ENCODE measurements at places on chromosomes 2 and 18. TPM values are rescaled to one million over a fixed set of nuclear protein-coding genes. Genes with fewer than 3 reads are reported as not detected.

Gene CD8B
- 56.0 TPM for polyA plus RNA-seq

Gene NR4A2
- polyA plus RNA-seq, result 5.7 TPM

Gene KCNG2
- 0.30 TPM for polyA plus RNA-seq

Gene PLGLB2
- polyA plus RNA-seq, result 4.0 TPM

Gene NAB1
- 5.1 TPM for polyA plus RNA-seq

Gene MSH2
- polyA plus RNA-seq, result 15.7 TPM

Gene SCYGR2
- polyA plus RNA-seq, result not detected

Gene RSAD2
- polyA plus RNA-seq, result 0.81 TPM

Gene INPP5D
- 7.9 TPM for polyA plus RNA-seq

Gene SF3B6
- polyA plus RNA-seq, result 241 TPM

Gene RAB3GAP1
- 16.5 TPM for polyA plus RNA-seq

Gene SMYD1
- 0.34 TPM for polyA plus RNA-seq

Gene MARS2
- polyA plus RNA-seq, result 2.7 TPM

Gene TUBB8B
- not detected for polyA plus RNA-seq

Gene MORN2
- 9.2 TPM for polyA plus RNA-seq

Gene TFCP2L1
- under 0.01 TPM for polyA plus RNA-seq

Gene ESPNL
- 1.4 TPM for polyA plus RNA-seq

Gene UGT1A4
- 0.09 TPM for polyA plus RNA-seq

Gene ALPP
- not detected for polyA plus RNA-seq

Gene CHST9
- not detected for polyA plus RNA-seq

Gene DLX1
- polyA plus RNA-seq, result 0.47 TPM

Gene REG3G
- polyA plus RNA-seq, result 5.1 TPM

Gene CTNNA2
- 1.3 TPM for polyA plus RNA-seq

Gene GRHL1
- polyA plus RNA-seq, result 2.3 TPM

Gene LCT
- 332 TPM for polyA plus RNA-seq

Gene LAMA1
- 0.58 TPM for polyA plus RNA-seq

Gene GDF7
- polyA plus RNA-seq, result not detected

Gene NPAS2
- 34.2 TPM for polyA plus RNA-seq

Gene TMEFF2
- not detected for polyA plus RNA-seq

Gene SKOR2
- not detected for polyA plus RNA-seq
